Trophoblast cell (in vitro differentiated cells and primary cell): ENCODE measurements at places on chromosomes 11 and 22.

DNA sequence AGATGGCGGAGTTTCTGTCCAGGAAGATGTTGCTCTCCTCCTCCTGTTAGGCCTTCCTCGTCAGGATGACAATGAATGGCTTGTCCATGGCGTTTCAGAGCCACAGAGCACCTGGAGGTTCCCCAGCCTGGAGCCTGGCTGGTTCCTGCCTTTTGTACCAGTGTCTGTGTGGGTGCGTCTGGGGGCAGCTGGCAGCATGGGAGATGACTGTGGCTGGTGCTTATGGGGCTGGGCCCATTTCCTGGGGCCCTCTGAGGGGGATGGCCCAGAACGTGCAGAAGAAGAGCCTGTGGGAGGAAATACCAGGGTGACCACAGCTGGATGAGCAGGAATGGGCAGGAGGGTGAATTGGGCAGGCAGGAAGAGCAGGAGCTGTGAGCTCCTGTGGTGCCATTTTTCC is 6.7 kb downstream of the SLC37A2 start:
- DNase-seq, result no peak

DNA sequence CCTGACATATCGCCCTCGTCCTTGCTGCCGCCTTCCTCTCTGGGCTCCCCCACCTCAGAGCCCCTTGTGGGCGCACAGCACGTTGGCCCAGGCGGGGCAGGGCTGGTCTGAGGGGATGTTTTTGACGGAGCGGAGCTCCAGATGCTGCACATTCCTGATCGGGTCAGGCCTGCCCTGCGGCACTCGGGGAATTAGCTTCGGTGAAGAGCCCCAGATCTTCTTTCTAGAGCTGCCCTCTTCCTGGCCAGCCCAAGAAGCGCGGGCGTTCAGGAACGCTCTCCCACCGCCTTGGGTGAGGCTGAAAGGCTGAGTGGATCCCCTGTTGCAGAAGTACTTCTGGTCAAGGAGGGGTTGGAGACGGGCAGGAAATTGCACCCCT is 12.1 kb downstream of the YPEL4 start:
- peak; percentile 47 for DNase-seq

DNA sequence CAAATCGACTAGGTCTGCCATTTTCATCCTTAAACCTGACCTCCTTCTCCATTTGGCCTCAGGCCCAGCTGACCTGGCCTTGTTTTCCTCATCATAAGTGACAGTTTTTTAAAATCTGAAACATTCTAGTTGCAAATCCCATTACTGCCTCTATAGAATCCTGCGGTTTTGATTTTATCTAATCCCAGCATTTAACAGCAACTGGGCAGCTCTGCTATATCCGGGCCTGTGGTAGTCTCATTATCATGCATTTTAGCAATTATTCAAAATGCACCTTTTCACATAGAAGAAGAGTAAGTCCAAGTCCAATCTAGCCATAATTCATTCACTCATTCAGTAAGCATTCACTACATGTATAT is 28.6 kb upstream of the BIRC3 start:
- peak; percentile 61 for DNase-seq

GRCh38 chr11:70488171-70488703 is 89.9 kb downstream of the CTTN start:
- DNase-seq, result no peak

DNA sequence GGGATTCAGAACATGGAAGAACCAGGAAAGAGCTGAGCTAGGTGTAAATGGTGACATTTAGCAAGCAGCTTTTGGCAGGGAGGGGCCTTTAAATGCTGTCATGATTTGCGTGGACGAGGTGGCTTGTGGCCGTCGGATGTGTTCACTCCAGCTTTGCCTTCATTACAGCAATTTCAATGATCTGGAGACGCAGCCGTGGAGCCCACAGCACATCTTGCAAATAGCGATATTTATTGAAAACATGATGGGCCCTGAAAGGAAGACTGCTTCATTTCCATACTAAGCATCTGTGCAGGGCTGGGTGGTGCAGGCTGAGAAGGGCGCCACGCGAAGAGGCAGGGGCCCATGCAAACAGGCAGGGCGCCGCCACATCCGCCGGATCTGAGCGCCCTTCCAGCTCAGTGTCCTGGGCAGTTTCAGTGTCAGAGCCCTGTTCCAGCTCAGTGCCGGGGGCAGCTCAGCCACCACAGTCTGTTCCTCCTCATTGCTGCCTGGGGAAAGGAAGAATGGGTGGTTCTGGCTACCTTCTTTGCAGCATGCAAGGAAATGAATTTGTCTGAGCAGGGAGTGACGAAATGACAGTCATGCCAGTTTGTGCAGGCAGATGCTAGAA is 111.1 kb upstream of the TTC12 start:
- DNase-seq, result no peak
